ENCODE measurements at places on chromosomes 11 and 22. TPM values are rescaled to one million over a fixed set of nuclear protein-coding genes. Genes with fewer than 3 reads are reported as not detected.

Gene C11orf21
- total RNA-seq: 0.44 TPM

Gene CRYBA4
- total RNA-seq: not detected

DNA sequence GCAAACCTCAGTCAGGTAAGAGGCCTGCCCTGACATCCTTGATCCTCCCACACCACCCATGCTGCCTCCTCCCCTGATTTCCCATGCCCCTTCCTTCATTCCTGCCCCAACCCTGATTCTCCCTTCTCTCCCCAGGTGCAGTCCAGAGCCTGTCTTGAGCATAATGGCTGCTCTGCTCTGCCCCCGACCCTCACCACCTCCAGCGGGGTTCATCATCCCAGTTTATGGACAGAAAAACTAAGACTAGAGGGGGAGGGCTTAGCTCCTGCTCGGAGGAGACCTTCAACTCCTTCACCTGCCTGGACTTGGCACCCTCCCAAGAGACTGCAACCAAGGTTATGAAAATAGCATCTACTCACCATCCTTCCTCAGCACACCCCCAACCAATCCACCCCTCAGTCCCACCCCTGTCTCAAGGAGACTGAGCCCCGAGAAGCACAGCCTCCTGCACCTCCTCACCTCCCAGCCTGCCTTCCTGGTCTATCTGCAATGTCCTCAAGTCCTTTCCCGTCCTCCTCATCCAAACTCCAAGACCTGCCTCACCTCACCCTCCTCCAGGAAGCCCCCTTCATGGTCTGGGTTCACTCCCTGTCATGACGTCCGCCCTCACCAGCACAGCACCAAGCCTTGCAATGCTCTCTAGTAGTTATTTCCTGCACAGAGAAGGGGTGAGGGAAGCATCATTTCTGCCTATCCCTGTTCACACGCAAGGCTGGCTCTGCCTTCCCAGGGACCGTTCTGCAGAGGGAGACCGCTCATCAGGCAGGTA is 103.1 kb downstream of the PDE2A start:
- DNase-seq: no peak

GRCh38 chr22:24106385-24107381 is 74.6 kb upstream of the SUSD2 start:
- DNase-seq: no peak

DNA sequence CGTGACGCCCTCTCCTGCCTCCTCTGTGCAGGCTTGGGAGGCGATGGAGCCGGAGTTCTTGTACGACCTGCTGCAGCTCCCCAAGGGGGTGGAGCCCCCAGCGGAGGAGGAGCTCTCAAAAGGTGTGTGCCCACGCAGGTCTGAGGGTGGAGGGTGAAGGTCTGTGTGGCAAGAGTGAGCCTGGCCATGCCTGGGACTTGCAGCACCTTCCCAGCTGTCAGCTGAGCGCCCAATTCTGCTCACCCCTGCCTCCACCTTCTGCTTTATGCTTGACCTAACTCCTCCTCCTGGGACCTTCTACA is 2.5 kb downstream of the PARVG start:
- DNase-seq: no peak

DNA sequence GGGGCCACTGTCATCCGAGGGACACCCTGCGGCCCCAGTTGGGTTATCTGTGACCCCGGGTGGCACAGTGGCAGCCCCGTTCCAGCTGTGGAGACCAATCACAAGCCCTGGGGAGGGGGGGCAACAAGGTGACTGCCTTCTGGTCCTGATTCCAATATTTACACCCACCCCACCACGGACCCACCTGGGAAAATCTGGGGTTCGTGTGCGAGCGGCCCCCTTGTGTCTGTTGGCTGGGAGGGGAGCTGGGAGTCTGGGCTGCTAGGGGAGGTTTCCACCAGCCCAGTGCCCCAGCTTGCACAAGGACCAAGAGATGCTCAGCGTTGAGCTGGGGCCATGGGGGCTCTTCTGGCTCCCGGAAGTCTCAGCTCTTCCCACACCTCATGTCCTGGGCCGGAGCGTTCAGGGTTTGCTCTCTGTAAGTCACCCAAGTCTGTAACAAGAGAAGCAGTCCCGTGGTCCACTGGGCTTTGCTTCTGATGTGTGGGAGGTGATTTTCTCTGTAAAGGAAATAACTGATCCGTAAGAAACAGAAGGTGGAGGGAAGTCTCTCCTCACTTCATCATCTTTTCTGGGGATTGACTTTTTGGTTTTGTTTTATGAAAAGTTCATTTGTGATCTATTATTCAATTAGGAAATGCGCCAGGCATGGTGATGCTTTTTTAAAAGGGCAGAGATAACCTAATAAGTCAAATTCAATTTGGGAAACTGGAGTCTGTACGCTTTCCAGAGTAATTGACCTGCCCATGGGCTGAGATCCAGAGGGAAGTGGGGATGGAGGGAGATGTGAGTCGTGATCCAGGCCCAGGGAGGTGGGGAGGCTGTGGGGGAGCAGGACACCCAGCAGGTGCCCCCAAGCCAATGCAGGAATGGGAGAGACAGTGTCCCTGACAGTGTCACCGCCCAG is 22.4 kb upstream of the GAL start:
- no peak for DNase-seq

DNA sequence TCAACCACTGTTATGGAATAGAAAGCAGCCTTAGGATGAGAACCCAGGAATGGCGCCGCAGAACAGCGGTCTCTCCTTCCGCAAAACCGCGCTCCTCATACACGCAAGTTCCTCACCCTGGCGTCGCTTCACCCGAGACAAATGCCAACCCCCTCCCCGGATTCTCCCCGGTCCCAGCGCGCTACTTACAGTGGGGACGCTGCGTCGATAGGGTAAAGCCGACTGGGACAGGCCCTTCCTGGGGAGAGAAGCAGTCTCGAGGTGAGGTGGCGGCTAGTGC is 287 bp downstream of the RPS13 start:
- no peak for DNase-seq

Gene LRRC56
- 2.9 TPM for total RNA-seq

- DNase-seq: peak; percentile 59
Observed at GRCh38 chr11:20159466-20160381, 551 bp downstream of the DBX1 start.

Gene CCDC15
- total RNA-seq: 4.4 TPM

DNA sequence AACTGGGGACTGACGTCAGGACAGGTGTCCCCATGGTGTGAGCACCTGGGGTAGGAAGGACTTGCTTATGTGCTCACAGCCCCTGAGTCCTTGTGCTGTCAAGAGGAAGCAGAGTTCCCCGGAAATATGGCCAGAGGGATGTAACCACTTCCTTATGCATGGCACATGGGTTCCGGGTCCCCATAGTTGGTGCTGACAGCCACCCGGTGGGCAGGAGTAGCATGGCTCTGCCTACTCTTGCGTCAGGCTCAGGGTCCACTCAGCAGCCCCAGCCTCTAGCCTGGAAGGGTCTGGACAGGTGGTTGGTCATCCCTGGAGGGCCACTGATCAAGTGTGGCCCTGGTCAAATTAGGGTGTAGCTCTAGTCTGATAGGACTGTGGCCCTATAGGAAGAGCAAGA is 42.8 kb upstream of the CCND1 start:
- DNase-seq: no peak

DNA sequence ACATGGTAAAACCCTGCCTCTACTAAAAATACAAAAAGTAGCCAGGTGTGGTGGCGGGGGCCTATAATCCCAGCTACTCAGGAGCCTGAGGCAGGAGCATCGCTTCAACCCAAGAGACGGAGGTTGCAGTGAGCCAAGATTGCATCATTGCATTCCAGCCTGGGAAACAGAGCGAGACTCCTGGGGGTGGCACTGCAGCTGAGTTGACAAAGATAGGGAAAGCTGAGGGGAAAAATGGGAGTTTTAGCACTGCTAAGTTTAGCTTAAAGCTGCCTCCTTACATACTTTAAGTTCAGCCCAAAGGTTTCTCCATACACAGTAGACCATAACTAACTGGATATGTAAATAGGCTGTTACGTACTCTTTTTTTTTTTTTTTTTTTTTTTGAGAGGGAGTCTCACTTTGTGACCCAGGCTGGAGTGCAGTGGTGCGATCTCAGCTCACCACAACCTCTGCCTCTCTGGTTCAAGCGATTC is 9.0 kb upstream of the USP28 start:
- no peak for DNase-seq

- no peak for DNase-seq
Observed at GRCh38 chr22:21000987-21001600, 824 bp downstream of the THAP7 start.

GRCh38 chr11:120334894-120335462 is 1.2 kb upstream of the ARHGEF12 start:
- peak; percentile 83 for DNase-seq

DNA sequence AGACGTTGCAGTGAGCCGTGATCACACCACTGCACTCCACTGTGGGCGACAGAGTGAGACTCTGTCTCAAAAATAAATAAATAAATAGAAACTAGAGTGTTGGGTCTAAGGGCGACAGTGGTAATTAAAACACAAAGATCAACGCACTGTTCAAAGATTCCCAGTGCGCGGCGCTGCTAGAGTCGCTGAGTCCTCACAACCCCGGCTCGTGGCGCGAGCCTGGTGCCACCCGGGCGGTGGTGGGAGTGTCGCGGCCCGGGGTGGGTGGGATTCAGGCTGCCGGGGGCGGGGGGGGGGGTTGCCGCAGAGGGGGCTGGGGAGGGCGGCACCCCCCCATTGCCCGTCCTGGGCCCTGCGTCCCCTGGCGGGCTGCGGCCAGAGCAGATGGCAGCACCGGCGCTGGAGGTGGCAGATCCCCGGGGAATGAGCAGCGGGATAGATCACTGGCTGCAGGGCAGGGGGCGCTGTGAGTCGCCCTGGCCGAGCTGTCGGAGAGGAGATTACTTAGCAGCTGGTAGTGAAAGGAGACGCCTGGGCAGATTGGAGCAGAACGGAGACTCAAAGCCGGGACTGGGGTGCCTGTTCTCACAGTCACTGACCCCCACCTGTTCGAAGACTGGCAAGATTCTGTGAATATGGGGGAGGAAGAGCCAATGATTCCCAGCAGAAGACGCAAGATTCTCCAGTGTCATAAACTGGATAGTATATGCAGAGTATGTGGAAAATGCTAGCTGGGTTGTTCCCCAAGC is 30.2 kb upstream of the APOBEC3A start:
- peak; percentile 82 for DNase-seq

Gene PHOX2A
- not detected for total RNA-seq

DNA sequence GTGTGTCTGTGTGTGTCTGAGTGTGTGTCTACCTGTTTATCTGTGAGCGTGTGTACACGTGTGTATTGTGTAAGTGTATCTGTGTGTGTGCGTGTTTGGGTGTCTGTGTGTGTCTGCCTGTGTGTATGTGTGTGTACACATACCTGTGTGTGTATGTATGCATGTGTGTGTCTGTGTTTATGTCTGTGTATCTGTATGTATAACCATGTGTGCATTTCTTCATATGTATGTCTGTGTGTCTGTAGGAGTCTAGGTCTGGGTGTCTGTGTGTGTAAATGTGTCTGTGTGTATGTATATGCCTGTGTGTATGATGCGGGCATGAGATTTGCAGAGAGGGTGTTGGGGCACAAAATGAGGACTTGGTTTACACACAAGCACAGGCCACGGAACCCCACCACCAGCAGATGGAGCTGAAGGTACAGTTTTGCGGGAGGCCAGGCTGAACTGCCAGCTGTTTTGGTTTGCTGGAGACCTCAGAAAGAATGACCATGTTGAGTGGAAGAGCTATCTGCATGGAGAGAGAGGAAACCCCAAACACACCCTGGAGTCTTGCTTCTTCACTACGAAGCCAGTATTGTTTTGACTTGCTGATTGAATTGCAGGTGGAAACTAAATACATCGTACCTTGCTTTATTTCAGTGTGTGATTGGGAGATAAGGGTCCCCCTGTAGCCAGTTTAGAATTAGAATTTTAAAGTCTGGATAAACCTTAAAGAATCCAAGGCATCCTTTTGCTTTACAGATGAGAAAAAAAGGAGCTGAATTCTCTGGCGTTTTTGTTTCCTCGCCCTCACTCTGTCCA is 497.2 kb downstream of the NTM start:
- DNase-seq: peak; percentile 49

Gene MEI1
- total RNA-seq: 1.5 TPM

DNA sequence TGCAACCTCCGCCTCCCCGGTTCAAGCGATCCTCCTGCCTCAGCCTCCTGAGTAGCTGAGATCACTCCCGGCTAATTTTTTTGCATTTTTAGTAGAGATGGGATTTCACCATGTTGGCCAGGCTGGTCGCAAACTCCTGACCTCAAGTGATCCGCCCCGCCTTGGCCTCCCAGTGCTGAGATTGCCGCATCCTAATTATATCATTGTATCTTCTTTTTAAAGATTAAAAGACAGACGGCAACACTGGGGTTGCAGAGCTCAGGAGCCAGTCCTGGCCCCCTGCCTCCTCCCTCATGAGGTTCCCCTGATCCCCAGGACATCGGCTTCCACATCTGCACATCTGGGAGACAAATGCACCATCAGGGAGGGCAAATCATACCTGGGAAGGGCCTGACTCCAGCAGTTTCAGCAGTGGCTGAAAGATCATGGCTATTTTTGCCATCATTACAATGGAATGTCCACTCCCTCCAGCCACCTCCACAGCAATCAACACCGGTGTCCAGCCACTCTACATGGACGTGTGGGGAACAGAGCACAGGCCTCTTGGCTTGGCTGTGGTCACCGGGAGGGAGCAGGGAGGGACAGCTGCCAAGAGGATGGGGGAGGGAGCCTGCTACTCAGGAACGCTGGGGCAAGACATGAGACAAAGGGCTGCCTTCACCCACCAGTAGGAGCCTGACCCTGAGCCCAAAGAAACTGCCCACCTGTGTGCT is 9.2 kb upstream of the CELSR1 start:
- no peak for DNase-seq

Gene GLB1L3
- total RNA-seq: 0.28 TPM

DNA sequence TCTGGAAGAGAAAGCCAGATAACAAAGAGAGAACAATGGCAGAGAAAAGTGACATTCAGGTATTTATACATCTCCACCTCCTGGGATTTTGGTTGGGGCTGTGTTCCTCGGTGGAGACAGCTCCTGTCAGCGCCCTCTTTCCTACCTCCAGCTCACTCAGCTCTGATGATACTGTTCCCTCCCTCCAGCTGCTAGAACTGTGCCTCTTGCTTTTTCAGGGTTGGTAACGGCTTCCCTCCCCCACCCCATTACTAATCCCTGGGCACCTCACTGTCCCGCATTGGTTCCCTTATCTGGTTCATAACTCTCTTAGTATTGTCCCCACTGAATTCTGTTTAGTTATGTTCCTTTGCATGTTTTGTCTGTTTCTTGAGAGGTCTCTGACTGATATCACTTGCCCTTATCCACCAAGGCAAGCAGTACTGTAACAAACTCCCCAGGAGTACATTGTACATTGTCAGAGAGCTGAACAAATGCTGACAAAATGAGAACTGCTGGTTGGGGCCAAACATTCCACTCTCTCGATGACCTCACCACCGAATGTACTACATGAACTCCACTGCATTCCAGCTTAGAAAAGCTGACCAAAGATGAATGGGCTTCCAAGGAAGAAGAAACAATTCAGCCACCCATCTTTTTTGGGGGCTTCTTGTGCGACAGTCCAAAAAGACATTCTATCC is 5.7 kb upstream of the FBXO3 start:
- DNase-seq: no peak

- no peak for DNase-seq
Observed at GRCh38 chr22:32949391-32950173, 108.6 kb downstream of the SYN3 start.

Gene PANX3
- total RNA-seq: 0.11 TPM

DNA sequence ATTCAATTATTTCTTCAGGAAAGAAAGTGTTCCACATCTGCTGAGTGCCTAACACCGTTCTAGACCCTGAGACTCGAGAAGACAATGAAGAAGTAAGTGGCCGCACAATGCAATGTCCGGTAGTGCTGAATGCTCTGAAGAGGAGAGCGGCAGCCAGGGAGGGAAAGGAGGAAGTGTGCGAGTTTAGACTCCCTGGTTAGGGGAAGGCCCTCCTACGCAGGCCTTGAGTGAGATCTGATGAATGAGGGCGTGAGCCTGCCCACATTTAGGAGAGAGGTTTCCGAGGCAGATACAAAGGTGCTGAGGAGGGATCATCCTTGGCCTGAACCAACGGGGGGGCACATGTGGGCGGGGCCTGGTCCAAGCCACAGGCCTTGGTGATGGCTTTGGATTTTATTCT is 558.6 kb downstream of the NTM start:
- no peak for DNase-seq
